ENCODE measurements at places on chromosomes 6 and 20.

DNA sequence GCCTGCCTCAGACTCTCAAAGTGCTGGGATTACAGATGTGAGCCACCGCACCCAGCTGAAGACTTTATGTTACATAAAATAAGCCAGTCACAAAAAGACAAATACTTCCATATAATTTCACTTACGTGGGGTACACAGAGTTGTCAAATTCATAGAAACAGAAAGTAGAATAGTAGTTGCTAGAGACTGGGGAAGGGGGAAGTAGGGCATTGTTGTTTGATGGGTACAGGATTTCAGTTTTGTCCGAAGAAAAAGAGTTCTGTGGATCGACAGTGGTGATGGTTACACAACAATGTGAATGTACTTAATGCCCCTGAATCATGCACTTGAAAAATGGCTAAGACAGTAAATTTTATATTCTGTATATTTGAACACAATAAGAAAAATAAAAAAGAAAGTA lies 41.6 kb upstream of the ANKEF1 start:
- DNase-seq = no peak

DNA sequence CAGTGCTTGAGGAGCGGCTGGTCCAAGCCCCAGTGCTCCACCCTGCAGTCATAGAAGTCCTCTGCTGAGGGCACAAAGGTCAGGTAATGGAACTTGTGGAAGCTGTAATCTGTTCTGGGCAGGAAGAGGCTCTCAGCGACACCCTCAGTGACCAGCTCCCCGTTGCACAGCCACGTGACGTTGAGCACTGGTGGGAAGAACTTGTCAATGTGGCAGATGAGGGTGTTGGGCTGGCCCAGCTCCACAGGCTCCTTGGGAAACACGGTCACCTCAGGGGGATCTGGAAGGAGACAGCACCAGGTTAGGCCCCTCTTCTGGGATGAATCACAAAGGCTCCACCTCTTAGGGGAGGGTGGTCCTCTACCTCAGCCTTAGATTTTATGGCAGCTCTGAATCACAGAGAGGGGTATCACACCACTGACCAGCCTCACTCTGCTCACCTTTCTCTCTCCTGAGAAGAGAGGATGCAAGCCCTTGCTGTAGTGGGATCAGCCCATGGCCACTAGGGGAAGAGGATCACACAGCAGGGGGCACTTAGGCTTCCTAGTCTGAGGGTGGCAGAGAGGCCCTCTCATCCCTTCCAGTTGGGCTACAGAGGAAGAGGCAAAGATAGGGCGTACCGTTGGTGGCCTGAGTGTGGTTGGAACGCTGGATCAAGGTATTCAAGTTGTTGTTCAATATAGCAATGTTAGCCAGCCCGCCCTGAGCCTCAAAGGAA lies 4.3 kb downstream of the HLA-DPA1 start:
- no peak for DNase-seq

GRCh38 chr6:119145111-119145510 lies 66.6 kb upstream of the FAM184A start:
- DNase-seq = no peak

- DNase-seq = peak; percentile 3
These were observed 14.6 kb upstream of the CFAP206 start for GRCh38 chr6:87393026-87393622.

DNA sequence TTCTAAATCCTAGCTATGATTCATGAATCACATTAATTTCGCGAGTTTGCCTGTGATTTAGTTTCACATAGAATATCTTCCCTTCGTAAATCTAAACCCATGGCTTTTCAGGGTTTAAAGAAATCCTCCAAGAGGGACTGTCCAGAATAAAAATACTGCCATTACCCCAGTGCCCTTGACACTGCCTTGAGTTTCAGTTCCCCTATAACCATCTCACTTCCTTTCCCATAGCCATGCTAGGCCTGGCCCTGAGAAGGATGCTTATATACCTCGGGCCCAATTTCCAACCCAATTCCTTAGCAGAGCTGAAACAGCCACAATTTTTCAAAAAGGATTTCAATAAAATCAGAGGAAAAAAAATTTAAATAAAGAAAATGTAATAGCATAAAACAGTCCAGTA lies 697.3 kb downstream of the FRK start:
- no peak for DNase-seq

DNA sequence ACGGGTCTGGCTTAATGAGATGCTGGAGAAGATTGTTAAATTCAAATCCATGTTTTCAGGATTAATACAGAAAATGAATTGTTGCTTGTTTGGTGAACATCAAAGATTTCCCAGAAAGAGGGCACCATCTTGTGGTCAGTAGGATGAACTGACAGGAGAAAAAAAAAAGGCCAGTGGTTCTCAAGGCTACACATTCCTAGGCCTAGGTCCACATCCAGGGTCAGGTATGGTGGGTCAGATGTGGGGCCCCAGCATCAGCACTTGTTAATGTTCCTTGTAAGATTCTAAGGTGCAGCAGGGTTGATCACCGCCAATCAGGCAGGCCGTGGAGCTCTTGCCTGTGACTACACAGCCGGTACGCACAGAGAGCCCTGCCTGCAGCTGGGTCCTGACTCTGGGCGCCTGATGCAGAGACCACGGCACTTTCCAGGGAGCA lies 34.0 kb upstream of the FOXO3 start:
- no peak for DNase-seq

DNA sequence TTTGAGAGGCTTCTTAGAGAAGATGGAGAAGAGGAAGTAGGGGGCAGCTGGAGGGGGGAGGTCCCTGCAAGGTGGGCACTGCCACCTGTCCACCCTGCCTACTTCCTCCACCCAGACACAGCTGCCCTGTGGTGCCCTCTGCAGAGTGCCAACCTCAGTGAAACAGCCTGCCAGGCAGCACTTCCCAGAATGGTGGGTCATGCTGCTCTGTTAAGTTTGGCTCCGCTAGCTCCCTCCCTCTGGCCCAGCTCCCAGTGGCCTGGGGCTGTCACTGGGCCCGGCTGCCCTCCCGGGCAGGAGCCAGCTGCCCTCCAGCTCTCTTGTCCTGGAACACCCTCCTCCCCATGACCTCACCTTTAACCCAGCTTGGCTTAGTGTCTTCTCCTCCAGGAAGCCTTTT lies 5.1 kb upstream of the EPB41L1 start:
- no peak for DNase-seq

Data from activated naive CD8-positive, alpha-beta T cell treated with anti-CD3 and anti-CD28 coated beads for 36 hours (primary cell).